ENCODE measurements at places on chromosomes 3 and 15. TPM values are rescaled to one million over a fixed set of nuclear protein-coding genes. Genes with fewer than 3 reads are reported as not detected.

MB21D2 gene
- 23.1 TPM for total RNA-seq

DNA sequence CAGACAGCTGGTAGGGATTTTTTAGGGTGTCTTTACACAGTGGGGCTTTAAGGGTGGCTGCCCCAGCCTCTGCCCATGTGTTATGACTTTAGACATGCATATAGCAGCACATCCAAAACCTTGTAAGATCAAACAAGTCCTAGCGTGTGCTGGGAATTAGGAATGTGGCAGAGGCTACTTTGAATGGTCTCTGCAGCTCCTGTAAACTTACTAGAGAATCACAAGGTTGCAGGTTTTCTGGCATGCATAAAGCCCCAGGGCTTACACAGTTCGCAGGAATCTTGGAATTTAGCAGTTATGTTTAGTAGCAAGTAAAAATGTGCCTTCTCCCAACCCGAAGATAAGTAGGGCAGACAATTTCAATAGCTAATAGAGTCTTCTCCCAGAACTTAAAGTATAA is 46.9 kb upstream of the COL6A6 start:
- H3K27ac ChIP-seq = no peak overlapping the region
- H3K4me3 ChIP-seq = no peak overlapping the region
- no peaks in the 10 kb centered on the region for H3K36me3 ChIP-seq
- no peak for DNase-seq
- peaks cover 4% of the 10 kb centered on the region for H3K4me1 ChIP-seq

GRCh38 chr3:105860641-105861040 is 8.2 kb downstream of the CBLB start:
- H3K4me3 ChIP-seq = no peak overlapping the region
- H3K4me1 ChIP-seq = peaks cover 18% of the 10 kb centered on the region

DNA sequence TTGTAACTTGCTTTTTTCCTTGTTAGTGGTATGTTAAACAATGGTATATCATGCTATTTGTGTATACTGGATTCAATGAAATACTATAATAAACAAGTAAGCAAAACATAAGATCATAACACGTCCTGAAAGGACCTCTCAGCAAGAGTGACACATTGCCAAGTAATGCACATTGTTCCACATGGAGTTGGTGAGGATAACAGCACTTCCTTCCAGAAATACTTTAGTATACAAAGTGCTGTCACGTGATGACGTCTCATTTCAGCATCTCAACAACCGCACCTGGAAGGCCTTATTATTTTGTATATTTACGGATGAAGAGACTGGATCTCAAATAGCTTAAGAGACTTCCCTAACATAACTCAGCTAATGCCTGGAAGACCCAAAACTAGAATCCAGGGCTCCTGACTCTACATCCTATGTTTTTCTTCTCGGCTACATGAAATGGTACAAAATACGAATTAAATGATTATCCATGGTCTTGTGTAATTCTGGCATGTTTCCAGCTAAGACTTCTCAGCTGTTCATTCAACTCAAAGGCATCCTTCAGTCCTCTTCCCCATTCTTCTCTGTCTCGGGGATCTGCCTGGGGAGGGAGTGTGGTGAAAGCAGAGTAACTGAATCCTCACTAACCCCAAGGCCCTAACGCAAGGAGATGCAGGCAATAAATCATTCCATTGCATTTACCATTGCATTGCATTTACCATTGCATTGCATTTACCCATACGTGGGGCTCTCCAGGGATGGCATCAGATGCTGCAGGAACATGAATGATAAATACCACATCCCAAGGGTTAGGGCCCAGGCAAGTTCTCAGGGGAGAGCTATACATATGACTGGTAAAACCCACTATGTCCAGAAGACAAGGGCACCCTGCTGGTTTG is 79.2 kb downstream of the LIPC start:
- H3K4me1 ChIP-seq = peaks cover 12% of the 10 kb centered on the region
- H3K4me3 ChIP-seq = no peak overlapping the region
- no peak overlapping the region for H3K27ac ChIP-seq
- no peaks in the 10 kb centered on the region for H3K27me3 ChIP-seq

RTP3 gene
- not detected for total RNA-seq

CYP11A1 gene
- total RNA-seq = 1.0 TPM

ZNF80 gene
- total RNA-seq = not detected

GXYLT2 gene
- total RNA-seq = 25.8 TPM

GRCh38 chr3:182913889-182914288 is 66.4 kb downstream of the DCUN1D1 start:
- no peak overlapping the region for H3K4me3 ChIP-seq
- peaks cover 10% of the 10 kb centered on the region for H3K36me3 ChIP-seq
- no peaks in the 10 kb centered on the region for H3K27me3 ChIP-seq
- DNase-seq = no peak
- peak overlapping the region; percentile 74 for H3K27ac ChIP-seq

Data from type B pancreatic cell (in vitro differentiated cells).